Kidney tubule cell (primary cell): ENCODE measurements at places on chromosomes 5 and 9.

DNA sequence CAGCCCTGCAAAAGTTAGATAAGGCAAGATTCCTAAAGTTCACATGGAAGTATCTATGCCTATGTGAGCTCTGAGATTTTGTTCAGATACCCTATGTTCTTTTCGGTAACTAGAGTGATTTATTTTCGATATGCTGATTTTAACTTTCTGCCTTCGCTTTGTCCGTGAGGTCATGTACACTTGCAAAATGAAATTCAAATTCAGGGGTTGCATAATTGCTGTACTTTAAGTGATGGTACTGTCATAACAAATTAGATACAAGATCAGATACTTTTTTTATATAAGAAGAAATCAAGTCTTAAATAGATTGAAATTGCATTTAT lies 350 bp upstream of the ECPAS start:
- DNase-seq: no peak

- peak; percentile 23 for DNase-seq
Observed at GRCh38 chr9:33351547-33351946, 50.8 kb downstream of the AQP7 start.

GRCh38 chr5:16665601-16666000 lies 48.8 kb upstream of the RETREG1 start:
- no peak for DNase-seq

DNA sequence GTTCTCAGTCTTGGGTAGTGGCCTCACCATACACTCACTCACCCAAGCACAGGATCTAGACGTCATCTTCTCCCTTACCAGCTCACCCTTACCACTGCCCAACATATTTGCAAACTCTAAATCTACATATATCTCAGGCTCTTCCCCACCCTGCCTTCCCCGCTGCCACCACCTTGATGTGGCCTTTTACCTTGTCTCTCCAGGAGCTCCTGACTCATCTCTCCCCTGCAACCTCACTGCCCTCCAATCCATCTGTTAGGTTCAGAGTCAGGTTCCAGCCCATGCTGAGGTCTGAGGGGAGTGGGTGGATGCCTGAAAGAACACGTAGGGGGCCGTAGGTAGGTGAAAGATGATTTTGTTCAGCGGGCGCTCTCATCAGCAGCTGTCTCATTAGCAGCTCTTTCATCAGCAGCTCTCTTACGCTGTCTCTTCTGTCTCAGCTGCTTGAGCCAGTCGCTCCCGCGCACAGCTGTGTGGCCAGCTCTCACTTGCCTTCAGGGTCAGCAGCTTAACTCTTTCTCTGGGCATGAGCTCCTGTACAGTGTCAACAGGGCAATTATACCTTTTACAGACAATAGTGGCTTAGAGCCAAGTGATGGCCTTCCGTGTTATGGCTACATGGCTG lies 23.1 kb upstream of the CKMT2 start:
- no peak for DNase-seq
